ENCODE measurements at places on chromosomes 6 and 20.

DNA sequence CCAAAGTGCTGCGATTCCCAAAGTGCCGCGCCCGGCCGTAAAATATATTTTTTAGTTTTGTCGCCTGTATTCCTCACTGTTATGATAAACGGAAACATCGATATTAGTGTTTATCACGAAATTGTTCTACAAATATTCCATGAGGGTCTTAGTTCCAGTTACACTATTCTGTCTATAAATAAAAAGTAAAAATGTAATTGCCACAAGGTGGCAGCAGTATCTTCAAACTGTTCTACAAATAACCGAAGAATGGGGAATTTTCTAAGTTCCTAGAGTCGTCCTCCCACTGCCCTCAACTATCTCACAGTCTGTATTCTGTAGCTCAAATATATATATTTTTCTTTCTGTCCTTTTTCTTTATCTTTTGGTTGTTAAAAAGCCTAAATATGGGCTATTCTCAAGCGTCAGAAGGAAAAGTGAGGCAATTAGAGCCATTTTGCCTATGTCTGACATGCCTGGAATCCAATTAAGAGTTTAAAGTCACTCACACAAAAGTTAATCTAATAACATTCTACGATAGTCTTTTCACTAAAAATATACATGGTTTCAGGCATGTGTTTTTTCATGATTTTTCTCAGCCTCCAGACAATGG, 14.2 kb upstream of the FAM162B start:
- DNase-seq = no peak

DNA sequence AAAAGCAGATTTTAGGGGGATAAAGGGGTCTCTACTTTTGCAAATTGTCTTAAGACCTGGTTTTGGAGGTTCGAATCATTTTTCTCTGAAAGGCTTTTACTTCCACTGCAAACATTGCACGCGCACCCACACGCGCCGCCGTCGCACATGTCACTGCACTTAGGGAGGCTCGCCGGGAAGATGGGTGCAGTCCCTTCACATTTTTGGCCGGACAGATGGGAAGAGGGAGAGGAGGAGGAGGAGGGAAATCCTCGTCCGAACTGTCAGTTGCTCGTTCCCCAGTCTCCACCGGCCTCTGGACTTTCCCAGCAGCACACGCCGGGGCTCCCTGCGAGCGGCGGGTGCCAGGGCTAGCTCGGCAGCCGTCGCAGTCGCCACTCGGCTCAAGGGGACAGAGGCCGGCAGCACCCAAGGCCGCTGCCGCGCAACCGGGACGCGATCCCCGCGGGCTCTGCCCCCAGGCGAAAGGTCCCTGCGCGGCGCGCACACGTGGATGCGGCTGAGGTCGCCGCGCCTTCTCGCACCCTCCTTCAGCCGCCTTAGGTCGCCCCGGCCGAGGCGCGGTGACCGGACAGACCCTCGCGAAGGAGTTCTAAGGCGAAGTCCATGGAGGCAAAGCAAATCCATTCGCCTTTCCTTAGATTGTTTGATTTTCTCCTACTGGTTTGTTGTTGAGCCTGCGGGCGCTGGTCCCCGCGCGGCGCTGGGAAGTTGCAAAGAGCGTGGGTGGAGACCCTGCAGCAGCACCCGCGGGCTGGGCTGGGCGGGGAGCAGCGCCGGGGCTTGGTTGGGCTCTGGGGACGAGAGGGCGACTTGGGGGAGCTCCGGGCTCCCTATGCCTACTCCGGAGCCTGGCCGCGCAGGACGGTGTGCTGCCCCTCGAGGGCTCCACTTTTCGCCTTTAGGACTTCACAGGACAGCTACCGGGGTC, 1.2 kb downstream of the MYB start:
- no peak for DNase-seq

DNA sequence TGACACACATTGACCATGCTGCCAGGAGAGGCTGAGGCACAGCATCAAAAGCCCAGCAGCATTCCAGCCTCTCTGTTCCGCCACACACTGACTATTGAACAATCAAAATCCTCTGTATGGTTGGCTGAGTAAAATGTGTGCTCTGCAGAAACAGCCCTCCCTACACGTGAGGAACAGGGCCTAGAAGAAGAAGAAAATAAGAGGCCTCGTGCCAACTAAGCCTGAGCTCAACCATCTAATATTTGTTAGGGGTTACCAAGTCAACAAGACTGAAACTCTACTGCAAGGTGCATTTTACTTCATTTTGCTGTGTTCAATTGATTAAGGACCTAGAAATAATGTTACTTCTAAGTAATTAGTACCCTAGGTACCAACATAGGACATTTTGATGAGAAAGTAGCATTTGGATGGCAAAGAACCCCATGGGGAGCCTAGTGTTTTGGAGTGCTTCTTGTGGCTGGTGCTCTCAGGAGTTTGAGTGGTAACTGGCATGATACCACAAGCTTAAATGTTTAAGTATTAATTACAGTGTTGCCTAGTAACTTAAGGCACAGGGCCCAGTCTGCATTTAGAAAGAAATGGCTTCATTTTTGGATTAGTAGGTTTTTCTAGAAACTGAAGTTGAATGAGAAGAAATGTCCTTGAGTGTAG, 146.6 kb upstream of the PLN start:
- DNase-seq = no peak

DNA sequence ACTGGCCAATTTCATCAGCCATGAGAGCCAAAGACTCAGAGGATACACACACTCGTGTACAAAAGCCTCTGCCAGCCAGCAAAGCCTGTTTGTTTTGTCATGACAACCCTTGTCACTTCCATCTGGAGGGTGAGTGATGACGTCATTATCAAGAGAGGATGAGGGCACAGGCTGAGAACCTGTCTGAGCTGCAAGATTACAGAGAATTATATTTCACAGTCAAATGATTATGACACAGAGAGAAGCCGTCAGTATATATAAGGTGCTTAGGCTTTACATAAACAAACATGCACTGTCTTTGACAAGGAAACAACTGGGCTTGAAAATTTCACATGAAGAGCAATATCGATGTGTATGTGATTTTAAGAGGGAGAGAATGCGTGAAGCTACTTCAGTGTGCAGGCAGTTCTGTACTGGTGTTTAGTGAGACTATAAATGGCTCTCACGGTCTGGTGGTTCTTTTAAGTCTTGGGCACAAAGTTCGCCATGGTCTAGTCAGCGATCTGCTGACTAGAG, 36.5 kb upstream of the BCLAF1 start:
- DNase-seq = no peak

DNA sequence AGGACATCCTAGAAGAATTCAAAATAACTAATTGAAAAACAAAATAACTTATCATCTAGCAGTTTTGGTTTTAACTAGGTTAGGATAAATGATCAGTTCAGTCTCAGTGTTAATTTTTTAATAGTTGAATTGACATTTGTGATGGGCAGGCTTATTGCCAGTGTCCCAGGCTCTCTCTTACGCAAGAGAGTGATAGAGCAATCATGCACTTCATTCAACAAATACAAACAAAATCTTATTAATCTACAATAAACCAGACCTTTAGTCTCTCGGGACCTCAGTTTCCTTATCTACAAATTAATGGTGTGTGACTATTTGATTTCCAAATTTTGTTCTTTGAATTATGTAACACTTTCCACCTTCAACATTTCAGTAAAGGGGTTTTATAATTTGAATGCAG, 385.9 kb upstream of the JAG1 start:
- no peak for DNase-seq

DNA sequence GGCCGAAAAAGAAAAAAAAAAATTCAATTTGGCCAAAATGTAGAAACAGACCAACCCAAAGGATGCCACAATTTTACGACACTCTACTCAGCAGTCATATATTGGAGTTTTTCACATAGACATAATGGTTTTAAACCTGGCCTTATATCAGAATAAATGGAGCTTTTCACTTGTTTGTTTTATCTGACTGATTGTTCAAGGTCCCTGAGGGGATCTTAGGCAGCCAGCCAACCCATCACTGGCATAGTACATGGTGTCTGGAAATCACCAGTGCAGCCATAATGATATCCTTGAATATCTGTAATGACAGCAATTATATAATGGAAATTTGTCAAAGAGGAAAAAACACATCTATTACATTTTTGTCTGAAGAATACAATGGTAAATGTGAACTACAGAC, 96.9 kb downstream of the PRSS35 start:
- DNase-seq = no peak

DNA sequence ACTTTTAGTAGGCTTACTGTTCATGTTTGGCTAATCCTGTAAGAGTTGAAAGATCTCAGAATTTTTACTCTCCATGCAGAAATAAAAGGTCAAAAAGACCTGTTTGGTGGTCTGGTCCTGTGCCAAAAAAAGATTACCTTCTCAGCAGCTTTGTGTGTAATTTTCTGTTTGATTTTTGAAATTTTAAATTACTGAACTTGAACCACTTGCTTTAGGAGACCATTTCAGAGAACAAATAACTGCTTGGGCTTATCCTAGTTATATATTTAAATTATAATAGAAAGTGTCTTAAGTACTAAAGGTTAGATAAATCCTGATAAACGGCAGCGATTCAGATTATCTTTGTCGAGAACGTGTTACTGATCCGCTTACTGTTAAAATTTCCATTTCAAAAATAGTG, 118.3 kb upstream of the GRIK2 start:
- no peak for DNase-seq

DNA sequence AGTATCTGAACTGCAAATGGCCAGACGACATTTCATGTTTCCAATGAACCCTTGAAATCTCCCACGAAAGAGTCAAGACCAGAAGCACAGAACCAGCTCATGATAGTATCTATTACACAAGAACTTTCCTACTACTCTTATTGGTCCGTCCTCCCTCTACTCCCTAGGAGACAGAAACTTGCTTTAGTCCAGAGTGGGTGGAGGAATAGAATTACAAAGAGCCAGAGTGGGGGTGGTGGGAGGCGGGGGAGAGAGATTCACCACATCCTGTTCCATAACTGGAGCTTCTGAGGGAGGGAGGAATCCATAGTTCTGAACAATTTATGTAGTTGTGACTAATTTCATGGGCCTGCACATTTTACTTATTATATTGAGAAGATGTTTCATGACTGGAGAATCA, 18.5 kb upstream of the WFDC10A start:
- no peak for DNase-seq

- DNase-seq = no peak
These were observed 7.9 kb upstream of the NELFCD start for GRCh38 chr20:58973179-58973578.

GRCh38 chr20:6746901-6747609, 20.4 kb upstream of the BMP2 start:
- no peak for DNase-seq

DNA sequence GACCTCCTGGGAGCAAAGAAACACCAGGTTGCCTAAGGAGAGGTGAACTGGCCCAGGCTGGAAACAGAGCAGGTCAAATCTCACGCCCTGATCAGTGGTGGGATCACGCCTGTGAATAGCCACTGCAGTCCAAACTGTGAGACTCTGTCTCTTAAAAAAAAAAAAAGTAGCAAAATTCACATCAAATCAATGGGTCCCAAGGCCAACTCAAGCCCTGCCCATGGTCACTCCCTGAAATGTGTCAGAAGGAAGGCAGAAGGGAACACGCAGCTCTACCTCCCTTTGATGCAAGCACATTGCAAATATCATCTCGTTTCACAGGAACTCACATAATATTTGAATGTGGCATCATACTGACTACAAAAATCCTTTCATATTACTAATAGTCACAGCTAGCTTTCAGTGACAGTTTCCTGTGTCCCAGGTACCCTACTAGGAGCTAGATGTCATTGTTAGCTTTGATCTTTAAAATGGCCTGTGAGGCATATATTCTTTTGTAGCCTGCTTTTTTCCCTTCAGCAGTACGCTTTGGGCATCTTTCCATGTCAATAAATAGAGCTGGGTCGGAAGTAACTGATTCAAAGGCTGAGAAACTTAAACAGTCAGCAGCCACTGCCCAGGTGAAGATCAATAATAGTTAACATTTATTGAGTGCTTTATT, 14.4 kb upstream of the TTPAL start:
- DNase-seq = no peak
